ENCODE measurements at places on chromosomes 3 and 15.

- DNase-seq, result no peak
These were observed 95.1 kb downstream of the FOXP1 start for GRCh38 chr3:71488391-71488809.

- DNase-seq, result no peak
These were observed 46.2 kb downstream of the NEK11 start for GRCh38 chr3:131072845-131073244.

DNA sequence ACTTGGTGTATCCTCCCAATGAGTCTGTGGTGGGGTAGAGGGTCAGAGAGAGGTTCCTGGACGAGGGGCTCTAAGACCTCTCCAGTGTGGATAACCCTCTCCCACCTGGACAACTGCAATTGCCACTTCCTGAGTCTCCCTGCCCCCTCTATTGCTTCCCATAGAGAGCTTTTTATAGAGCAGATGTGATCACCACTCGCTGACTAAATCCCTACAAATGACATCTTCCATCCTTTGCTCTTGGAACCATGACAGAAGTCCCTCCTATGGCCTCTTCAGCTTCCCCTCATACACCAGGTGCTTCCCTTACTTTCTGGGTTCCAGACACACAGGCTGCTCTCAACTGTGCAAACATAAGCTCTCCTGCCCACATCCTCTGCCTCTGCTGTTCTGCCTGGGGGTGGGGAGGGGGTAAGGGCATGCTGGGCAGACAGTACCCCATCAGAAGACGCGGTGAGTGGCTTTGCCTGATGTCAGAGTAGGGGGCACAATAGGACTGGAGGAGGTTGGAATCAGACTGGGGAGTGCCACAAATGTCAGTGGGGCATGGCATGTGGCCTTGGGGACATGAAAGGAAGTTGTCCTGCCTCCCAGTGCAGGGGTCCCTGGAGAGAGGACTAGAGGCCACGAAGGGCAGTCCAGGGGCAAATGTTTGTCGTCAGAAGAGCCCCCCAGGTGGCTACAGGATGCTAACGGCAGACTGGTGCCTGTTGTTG is 15.2 kb downstream of the ITIH3 start:
- DNase-seq, result no peak

DNA sequence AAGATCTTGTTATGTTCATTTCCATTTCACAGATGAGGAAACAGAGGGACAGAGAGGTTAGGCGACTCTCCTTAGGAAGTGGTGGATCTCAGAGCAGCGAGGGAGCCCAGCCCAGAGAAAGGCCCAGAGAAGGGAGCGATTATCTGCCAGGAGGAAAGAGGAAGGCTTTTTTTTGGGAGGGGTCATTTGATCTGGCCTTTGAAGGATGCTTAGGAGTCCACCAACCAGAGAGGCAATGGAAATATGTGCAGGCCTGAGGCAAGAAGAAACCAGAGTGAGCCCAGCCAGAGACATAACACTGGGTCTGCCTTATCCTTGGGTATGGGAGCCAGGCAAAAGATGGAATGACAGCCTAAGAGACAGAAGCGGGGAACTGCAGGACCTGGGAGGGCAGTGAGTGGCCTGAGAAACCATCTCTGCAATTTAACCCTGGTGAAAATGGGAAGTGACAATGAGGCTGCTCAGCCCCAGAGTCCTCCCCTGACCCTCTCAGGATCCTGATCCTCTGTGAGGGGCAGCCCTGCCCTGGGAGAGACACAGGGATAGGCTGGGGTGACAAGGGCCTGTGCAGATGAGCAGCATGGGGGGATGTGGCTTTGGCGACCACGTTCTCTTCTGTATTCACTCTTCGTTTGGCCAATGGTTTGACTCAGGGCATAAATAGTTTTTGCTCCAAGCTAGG is 163.2 kb downstream of the WNT7A start:
- DNase-seq, result no peak

DNA sequence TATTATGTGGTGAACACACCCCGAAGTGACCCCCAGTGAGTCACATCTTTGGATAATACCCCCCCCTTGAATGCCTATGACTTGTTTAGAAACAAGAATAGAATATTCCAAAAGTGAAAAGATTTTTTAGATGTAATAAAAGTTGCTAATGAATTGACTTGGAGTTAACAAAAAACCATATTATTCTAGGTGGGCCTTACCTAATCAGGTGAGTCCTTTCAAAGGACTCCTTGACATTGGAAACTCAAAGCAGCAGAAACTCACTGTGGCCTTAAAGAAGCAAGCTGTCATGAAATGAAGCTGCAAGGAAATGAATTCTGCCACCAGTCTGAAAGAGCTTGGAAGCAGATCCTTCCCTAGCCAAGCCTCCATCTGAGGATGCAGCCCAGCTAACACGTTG is 10.9 kb upstream of the ISL2 start:
- no peak for DNase-seq

DNA sequence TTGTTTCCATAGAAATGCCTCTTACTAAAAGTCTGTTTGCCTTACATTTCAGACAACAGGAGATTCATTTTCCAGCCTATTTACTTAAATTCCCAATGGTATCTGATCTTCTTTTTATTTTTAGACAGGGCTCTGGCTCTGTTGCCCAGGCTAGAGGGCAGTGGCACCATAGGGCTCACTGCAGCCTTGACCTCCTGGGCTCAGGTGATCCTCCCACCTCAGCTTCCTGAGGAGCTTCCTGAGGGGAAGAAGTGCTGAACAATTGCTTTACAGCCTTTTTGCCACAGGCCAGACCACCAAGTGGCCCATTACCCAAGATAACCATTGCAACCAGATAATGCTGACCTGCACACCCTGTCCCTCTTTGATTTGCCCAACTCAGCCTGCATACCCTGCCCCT is 126.3 kb downstream of the PLCH1 start:
- no peak for DNase-seq

DNA sequence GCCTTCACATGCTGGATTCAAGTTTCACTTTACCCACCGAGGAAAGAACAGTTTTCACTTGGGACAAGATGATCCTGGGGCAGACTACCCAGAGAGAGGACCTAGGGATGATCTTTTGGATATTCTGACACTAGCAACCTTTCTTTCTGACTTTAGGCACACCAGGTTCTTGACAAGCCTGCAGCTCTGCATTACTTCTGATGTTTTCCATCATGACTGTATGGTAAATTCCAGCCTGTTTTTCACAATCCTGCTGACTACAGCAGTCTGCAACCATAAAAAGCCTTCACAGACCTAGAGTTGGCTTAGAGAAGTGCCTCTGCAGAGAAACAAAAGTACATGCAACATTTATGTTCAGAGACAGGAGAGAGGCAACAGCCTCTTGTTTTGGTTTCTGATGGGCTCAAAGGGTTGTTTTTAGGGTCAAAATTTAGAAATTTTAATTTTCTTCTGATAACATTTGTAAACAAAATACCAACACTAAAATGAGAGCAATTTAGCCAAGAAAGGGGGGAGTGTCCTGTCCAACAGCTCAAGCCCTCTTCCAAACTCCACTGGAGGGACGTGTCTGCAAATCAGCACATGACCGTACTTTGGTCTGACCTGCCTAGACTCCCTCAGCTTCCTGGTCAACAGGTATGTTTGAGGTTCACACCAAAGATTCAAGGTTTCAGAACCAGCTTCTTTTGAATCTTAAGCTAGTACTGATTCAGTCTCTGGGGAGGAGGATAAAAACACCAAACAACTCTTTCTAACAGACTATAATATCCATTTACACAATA is 799 bp downstream of the ABI3BP start:
- no peak for DNase-seq

DNA sequence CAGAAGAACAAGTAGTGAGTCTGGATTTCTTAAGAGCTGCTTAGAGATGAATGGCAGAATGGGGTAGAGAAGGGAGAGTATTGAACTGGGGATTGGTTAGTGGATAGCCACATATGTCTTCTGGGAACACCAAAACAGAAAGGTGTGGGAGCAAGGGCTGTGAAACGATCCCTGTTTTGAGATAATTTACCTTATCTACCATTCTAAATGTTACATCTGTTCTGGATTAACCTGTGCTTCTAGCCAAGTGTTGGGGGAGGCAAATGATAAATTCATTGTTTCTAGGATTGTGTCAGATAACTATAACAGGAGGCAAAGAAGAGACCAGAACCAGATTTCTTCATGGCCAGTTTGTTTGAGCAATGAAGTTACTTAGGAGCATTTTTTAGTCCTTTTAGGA is 8.4 kb downstream of the NR1D2 start:
- DNase-seq, result no peak

- no peak for DNase-seq
These were observed 124.0 kb downstream of the NR1D2 start for GRCh38 chr3:24069045-24069444.

GRCh38 chr3:140298569-140299070 is 363.6 kb downstream of the CLSTN2 start:
- DNase-seq, result no peak

DNA sequence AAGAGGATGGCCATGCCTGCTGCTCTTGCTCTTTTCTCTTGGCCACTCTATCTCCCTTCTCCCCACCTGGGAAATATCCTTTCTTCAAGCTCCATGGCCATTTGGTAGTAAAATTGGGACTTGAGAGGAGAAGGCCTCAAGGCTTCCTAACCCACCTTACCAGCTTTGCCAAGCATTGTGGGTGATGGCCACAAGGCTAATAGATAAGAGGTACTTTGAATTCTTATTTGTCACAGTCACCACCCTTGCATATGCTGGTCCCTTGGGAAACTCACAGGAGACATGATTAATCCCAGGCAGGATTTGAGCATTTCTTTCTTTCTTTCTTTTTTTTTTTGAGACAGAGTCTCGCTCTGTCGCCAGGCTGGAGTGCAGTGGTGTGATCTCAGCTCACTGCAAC is 37.2 kb downstream of the B3GNT5 start:
- no peak for DNase-seq

DNA sequence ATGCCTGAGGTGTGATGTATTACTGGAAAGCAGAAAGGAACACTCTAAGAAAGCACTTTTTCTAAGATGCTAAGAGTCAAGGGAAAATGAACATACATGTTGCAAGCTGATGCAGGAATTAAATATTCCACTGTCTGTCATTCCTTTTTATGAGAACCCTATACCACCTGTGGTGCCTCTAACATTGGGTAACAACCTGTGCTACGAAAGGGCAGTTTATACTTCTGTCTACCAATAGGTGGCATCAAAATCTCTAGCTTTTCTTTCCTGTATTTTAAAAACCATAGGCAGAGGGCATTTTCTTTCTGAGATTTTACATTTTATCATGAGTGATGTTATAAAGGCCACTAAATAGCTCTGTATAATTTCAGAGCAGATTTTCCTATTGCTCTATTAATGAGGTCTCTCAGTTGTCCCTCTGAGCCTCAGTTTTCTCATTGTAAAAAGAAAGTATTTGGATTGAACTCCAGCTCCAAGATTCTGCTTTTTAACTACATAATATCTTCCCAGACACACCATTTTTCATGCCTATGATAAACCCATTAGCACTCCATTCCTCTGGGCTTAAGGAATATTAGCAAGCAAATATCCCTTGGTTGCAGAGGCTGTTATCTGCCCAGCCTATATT is 3.5 kb upstream of the CPNE4 start:
- DNase-seq, result no peak

- no peak for DNase-seq
These were observed 62.2 kb upstream of the MCF2L2 start for GRCh38 chr3:183490653-183491052.

DNA sequence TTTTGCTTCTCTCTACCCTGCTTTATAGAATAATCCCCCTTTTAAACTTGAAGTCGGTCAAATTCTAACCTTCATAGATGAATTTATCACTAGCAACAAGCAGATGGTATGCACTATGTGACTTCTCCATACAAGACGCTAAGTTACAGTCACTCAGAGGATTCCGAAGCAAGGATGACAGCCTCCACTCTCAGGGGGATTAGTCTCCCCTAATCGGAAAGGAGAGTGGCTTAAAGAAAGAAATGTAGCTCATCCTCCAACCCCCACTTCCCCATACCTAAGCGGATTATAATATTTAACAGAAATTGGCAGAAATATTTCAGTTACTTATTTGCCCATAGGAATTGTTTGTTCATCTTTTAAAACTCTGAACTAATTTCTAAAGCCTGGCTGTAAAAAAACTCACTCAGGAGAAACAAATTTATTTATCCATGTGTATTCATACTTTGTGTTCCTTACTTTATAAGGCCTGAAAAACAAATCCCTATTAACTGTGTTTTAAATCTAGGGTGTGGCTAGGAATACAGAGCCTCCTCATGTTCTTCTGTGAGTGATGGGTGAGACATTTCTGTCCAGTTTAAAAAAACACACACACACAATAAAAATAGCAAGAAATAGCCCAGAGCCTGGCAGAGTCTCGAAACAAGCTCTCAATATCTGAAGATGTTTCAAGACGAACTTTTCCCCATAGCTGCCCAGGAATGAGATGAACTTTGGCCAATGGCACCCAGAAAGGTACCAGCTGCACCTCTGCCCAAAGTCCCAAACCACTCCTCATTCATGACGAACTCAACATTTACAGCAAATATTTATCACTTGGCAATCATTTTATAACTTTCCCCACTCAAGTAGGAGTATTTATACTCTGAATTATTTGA is 18.7 kb downstream of the SIAH2 start:
- DNase-seq, result no peak

GRCh38 chr3:101262393-101263240 is 57.8 kb downstream of the IMPG2 start:
- DNase-seq, result no peak

GRCh38 chr15:57112178-57112577 is 193.7 kb downstream of the TCF12 start:
- DNase-seq, result no peak

DNA sequence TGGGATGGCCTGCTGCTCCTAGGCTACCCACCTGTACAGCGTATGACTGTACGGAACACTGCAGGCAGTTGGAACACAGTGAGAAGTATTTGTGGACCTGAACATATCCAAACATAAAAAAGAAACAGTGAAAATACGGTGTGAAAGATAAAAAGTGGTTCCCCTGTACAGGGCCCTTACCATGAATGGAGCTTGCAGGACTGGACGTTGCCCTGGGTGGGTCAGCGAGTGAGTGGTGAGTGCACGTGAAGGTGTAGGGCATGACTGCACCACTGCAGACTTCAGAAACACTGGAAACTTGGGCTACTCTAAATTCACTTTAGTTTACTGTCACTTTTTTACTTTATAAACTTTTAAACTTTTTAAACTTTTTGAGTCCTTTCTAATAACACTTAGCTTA is 71.2 kb upstream of the SLC6A6 start:
- no peak for DNase-seq

DNA sequence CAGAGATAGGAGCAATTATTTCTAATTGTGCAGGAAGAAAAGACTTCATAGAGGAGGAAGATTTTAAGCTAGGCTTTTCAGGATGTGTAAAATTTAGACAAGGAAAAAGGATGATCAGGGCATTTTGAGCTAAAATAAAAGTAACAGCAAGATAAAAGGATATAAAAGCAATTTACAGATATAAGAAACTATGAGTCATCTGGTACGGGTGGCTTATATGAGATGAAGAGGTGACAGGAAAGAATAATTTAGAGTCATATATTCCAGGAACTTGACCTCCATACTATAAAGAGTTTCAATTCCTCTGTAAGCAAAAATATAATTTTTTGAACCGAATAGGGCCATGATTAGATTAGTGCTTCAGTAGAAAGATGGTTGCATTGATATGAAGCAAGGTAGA is 273.7 kb downstream of the RBMS3 start:
- no peak for DNase-seq

DNA sequence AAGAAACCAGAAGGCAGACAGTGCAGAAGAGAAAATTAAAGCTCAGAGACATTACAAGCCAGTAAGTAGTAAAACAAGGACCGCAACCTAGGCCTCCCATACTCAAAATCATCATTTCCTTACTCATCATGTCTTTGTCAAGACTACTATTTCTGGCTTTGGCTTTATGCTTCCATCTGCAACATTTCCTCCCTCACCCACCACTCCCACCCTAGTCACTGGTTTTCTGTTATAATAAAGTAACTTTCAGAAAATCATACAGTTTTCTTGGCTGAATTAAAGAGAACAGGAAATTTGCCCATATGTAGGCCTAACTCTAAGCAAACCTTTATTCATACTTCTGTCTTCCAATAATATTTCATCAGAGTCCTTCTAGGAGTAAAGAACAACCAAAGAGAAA is 247.6 kb upstream of the RORA start:
- DNase-seq, result no peak

Measured in activated CD8-positive, alpha-beta memory T cell treated with anti-CD3 and anti-CD28 coated beads for 1 hour (primary cell).